Stimulated activated CD8-positive, alpha-beta memory T cell treated with anti-CD3 and anti-CD28 coated beads, Interleukin-7, amount 100 ng/mL, for 1 hour (primary cell): ENCODE measurements at places on chromosomes 12 and 14.

GRCh38 chr14:97120611-97121031, 323.4 kb downstream of the VRK1 start:
- DNase-seq = no peak

DNA sequence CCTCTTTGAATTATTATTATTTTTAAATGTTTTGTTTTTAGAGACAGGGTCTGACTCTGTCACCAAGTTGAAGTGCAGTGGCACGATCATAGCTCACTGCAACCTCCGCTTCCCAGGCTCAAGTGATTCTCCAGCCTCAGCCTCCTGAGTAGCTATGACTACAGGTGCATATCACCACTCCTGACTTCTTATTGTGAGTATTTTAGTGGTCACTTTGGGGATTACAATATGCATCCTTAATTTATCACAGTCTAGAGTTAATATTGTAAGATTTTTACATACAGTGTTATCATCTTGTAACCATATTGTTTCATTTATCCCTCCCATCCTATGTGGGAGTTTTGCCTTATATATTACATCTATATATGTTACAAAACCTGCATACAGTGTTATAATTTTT, 13.4 kb downstream of the FGF23 start:
- no peak for DNase-seq

DNA sequence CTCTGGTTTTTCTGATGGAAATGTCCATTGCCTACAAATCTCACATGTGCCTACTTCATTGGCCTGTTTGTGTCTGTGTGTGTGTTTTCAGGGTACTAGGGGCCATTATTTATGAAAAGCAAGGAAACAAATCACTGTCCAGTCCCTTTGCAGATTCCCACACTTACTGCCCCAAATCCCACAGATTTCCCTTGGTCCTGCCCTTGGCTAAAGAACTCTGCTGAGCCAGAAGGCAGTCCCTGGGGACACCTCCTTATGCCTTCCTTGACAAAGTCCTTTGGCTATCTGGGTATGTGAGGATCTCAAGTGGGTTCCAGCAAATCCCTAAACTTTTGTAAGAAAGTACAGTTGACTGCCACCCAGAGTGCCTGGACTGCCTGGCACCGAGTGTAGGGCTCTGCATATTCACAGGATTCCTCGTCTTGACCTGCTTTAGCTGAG, 388.1 kb downstream of the BCAT1 start:
- no peak for DNase-seq

DNA sequence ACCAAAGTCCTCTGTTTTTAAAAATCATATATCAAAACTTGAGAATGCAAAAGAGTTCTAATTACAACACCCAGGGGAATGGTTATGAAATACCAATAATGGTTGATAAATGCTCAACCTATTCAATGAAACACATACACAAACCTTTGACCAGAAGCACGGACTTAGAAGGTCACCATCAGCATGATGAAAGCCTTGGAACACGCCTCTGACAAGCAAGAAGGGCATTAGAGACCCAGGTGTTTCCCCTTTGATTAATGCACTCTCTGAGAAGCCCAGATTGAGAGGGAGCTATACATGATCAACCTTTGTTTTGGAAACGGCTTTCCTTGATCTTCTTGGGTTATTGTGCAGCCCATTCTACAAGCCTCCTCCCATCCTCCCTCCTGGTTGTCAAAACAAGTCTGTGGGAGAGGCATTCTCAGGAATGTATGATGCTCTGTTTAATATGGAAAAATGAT, 69.0 kb downstream of the ZFP36L1 start:
- no peak for DNase-seq

GRCh38 chr12:13627536-13627935, 353.9 kb downstream of the GRIN2B start:
- DNase-seq = no peak

- DNase-seq = no peak
Observed at GRCh38 chr14:49641697-49642129, 6.7 kb upstream of the DNAAF2 start.

DNA sequence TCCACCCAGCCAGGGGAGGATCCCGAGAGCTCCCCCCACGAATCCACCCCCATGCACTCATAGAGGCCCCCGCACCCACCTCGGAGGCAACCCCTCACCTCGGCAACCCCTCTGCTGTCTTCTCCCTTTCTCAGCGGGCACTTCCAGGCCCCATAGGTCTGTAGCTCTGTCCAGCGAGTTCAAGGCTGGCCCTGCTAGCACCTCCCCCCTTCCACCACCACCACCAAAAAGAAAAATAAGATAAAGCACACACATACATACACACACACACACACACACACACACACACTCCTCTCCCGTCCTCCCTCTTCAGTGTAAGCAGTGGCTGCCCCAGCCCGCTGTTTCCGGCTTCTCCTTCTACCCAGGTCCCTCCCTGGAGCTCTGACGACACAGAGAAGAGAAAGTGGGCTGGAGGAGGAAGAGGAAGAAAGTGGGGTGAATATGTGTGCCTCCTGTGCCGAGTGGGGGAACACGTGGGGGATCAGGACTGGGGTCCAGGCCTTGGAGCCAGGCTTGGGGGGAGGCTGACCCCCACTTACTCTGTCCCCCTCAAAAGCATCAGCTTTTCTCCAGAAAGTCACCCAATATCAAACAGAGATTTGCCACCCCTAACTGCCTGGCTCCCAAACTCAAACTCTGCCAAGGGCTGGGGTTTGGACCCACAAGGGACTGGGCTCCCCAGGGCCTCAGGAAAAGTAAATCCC, at the start of gene STAT6:
Gene STAT6, minus strand, starts transcription at position 332 of the 704 bp plus-strand sequence. CDS start 3,084 bp downstream, outside the sequence.
- no peak for DNase-seq

- no peak for DNase-seq
Observed at GRCh38 chr12:14960548-14961465, 594 bp downstream of the ARHGDIB start.

DNA sequence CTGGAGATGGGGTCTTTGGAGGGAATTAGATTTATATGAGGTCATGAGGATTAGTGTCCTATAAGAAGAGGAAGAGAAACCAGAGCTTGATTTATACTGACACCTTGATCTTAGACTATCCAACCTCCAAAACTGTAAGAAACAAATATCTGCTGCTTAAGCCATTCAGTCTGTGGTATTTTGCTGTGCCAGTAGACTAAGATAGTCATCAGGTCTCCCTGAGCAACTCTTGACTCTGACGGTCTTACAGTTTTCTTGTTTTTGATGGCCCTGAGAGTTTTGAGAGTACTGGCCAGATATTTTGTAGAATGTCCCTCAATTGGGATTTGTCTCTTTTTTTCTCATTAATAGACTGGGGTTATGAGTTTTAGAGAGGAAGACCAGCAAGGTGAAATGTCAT, 51.7 kb downstream of the TSHR start:
- no peak for DNase-seq

DNA sequence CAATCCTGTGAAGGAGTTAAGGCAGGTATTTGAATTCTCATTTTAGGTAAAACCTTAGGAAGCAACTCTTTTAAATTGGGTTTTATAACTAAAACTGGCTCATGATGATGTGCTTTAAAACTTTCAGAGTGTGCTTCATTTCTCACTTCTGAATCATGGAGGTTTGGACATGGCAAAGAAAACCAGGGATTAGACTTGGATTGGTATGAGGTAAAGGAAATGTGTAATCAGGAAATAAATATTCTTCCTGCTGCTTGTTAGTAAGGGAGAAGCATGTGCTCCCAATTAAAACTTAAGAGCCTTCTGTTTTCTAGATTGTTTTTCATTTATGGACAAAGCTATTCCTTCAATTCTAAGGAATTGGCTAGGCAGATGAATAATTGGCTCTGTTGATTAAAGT, 57.4 kb downstream of the FBXO33 start:
- DNase-seq = no peak
